ENCODE measurements at places on chromosomes 11 and 22. TPM values are rescaled to one million over a fixed set of nuclear protein-coding genes. Genes with fewer than 3 reads are reported as not detected.

The HTR3A gene
- total RNA-seq = not detected

The OR4A47 gene
- not detected for total RNA-seq

The MOGAT2 gene
- not detected for total RNA-seq

The OR8G5 gene
- not detected for total RNA-seq

The ANAPC15 gene
- 32.3 TPM for total RNA-seq

The ANKK1 gene
- total RNA-seq = not detected

The OR6T1 gene
- not detected for total RNA-seq

The SAA4 gene
- total RNA-seq = not detected

The HTR3B gene
- not detected for total RNA-seq

The MB gene
- not detected for total RNA-seq

The LZTR1 gene
- 91.5 TPM for total RNA-seq

The CHRM1 gene
- 0.27 TPM for total RNA-seq

The POU2F3 gene
- not detected for total RNA-seq

DNA sequence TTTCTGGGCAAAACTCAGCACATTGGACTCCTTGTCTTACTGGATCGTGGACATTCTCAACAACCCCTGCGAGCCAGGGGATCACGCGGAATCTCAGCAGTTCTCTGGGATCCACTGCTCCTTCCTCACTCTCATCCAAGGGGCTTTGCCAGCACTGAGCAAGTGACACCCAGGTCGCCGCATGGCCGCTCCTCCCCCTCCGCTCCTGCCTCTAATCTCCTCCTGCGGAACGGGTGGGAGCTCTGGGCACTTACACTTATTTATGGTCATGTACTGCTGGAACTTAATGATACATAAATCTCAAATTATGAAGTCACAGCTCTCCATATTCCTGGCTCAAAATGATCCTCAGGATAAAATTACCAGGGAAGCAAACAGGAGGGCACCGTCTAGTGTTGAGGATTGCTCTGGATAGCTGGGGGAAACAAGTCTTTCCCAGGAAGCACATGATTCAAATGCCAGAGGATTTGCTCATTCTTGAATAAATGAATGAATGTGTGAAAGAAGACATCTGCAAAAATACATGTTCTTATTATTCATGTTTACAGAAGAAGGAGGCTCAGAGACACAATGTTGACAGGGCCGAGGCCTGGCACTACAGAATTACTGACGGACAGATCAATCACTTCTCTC lies 1077.3 kb downstream of the TBC1D22A start:
- H3K4me3 ChIP-seq = no peak overlapping the region
- H3K27me3 ChIP-seq = no peaks in the 10 kb centered on the region
- H3K36me3 ChIP-seq = no peaks in the 10 kb centered on the region
- H3K27ac ChIP-seq = peak overlapping the region; percentile 78
- H3K4me1 ChIP-seq = peaks cover 45% of the 10 kb centered on the region

- DNase-seq = no peak
- peaks cover 20% of the 10 kb centered on the region for H3K36me3 ChIP-seq
- H3K27ac ChIP-seq = no peak overlapping the region
- peaks cover 44% of the 10 kb centered on the region for H3K4me1 ChIP-seq
These were observed 80.6 kb downstream of the KCNJ1 start for GRCh38 chr11:128786507-128786906.

- peak overlapping the region; percentile 82 for H3K27ac ChIP-seq
- H3K27me3 ChIP-seq = no peaks in the 10 kb centered on the region
- DNase-seq = no peak
- H3K4me3 ChIP-seq = no peak overlapping the region
- no peaks in the 10 kb centered on the region for H3K36me3 ChIP-seq
These were observed 22.4 kb upstream of the GNB1L start for GRCh38 chr22:19876941-19877625.

DNA sequence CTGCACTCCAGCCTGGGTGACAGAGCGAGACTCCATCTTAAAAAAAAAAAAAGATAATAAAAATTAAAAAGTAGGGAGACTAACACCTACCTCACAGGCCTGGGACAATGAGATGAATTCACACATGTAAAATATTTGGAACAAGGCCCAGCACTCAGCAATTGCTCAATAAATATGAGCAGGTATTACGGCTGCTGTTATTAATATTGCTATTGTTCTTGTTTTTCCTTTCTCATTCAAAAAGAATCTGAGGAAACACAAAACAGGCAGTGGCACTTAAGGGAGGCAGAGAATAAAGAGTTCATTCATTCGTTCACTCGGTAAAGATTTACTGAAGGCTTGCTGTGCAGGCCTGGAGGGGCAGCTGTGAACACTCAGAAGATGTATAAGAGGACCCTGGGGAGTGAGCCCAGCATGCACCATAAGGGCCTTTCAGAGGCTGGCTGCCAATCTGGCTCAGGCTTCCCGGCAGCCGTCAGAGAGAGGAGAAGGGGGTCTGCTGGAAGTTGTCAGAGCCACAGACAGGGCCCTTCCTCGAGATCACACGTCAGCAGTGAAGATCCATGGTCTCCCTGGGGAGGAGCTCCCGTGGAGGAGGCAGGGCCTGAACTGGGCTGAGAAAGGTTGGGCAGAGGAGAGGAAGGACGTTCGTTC lies 51.6 kb upstream of the TCF20 start:
- H3K27ac ChIP-seq = no peak overlapping the region
- no peak overlapping the region for H3K4me3 ChIP-seq
- H3K27me3 ChIP-seq = no peaks in the 10 kb centered on the region
- H3K4me1 ChIP-seq = peaks cover 15% of the 10 kb centered on the region
- no peaks in the 10 kb centered on the region for H3K36me3 ChIP-seq

DNA sequence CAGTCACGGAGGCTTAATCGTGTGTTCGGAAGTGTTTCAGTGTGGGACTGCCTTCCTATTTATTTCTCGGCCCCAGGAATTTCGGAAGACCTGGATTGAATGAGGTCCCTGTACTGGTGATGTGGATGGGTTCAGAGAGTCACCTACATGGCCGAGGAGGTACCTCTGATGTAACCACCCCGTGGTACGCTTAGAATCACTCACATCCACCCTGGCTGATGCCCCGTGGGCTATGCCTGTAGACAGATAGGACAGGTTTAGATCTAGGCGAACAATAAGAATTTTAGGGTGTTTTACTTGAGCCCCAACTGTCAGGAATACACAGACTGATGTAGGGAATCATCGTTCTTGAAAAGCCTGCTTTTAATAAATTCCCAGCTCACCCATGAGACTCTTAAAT lies 2.0 kb downstream of the MPPED1 start:
- H3K27ac ChIP-seq = no peak overlapping the region
- H3K4me1 ChIP-seq = no peaks in the 10 kb centered on the region
- no peak for DNase-seq
- H3K27me3 ChIP-seq = peaks cover 71% of the 10 kb centered on the region

DNA sequence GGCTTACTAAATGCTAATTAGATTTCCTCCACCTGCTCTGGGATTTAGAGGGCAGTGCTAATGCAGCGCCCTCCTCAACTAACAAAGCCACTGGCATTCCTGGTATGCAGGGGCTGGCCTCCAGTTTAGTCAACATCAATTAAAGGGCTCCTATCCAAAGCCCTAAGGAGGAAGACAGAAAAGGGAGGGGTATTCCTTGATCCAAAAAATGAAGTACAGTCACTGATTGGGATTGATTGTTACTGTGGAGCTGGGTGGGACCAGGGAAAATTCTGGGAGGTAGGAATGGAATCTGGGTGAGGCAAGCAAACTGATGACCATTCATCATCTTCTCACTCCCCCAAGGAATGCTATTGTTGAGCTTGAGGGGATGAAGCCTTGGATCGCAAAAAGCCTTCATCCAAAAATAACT lies 52.2 kb downstream of the GAB2 start:
- H3K36me3 ChIP-seq = peaks cover 2% of the 10 kb centered on the region
- no peak overlapping the region for H3K27ac ChIP-seq
- peaks cover 11% of the 10 kb centered on the region for H3K4me1 ChIP-seq
- H3K4me3 ChIP-seq = no peak overlapping the region
- DNase-seq = no peak

DNA sequence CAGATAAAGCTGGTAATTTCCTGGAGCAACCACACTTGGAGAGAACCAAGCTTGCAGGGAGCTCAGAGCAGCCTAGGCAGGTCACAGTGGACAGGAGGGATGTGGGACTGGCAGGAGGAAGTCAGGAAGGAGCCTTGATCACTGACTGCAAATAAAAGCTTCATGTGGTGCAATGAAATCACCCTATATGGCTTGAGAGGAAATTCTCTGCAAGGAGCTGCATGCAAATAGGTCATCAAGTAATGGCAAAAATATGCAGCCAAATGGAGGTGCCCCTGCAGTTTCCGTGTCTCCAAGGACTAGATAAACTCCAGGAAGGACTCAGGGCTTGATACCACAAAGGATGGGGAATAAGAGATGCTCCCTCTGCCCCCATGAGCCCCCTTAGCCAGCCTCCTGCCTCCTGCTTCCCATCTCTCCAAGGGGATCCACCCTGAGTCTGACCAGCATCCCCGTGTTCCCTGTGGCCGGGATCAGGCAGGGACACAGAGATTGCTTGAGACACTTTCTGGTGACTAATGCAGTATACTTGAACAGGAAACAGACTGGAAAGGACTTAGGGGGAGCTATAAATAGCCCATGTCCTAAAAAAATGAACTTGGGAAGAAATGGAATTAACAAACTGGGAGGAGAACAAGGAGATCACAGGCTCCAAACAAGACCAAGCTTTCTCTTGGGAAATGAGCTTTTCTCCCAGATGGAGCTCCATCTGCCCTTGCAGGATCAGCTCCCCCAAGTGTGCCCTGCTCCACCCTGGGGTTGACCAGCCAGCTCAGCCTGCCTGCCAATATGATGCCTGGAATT lies 23.9 kb upstream of the MICAL2 start:
- no peak for DNase-seq
- peaks cover 64% of the 10 kb centered on the region for H3K4me1 ChIP-seq
- H3K4me3 ChIP-seq = peak overlapping the region; percentile 56
- no peaks in the 10 kb centered on the region for H3K36me3 ChIP-seq

GRCh38 chr11:78355309-78355705 lies 62.3 kb downstream of the GAB2 start:
- peaks cover 3% of the 10 kb centered on the region for H3K36me3 ChIP-seq
- H3K27me3 ChIP-seq = no peaks in the 10 kb centered on the region
- H3K4me3 ChIP-seq = no peak overlapping the region
- H3K27ac ChIP-seq = no peak overlapping the region
- no peak for DNase-seq
- peaks cover 29% of the 10 kb centered on the region for H3K4me1 ChIP-seq

DNA sequence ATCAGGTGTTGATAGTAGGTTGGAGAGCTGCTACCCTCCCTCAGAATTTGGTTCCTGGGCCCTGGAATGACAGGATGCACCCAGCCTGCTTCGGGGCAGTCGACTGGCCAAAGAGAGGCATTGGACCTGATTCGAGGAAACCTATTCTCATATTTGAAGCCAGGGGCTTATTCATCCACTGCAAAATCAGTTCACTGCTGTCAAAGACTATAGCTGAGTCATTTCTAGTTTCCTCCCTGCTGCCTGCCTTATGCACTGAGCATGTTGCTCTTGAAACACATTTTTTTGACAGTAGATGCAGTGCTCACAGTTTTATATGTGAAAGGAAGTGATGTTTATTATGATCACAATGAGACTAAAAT lies 565.4 kb downstream of the ETS1 start:
- no peak for DNase-seq
- no peak overlapping the region for H3K4me3 ChIP-seq
- no peaks in the 10 kb centered on the region for H3K36me3 ChIP-seq

GRCh38 chr11:111307472-111308108 lies 9.2 kb downstream of the POU2AF3 start:
- H3K27me3 ChIP-seq = peaks cover 61% of the 10 kb centered on the region
- DNase-seq = no peak
- no peaks in the 10 kb centered on the region for H3K36me3 ChIP-seq
- no peak overlapping the region for H3K27ac ChIP-seq
- H3K4me1 ChIP-seq = no peaks in the 10 kb centered on the region
- no peak overlapping the region for H3K4me3 ChIP-seq

- H3K4me1 ChIP-seq = peaks cover 36% of the 10 kb centered on the region
- no peaks in the 10 kb centered on the region for H3K27me3 ChIP-seq
- H3K27ac ChIP-seq = peak overlapping the region; percentile 83
- no peaks in the 10 kb centered on the region for H3K36me3 ChIP-seq
These were observed 7.5 kb upstream of the MICALL1 start for GRCh38 chr22:37898441-37899181.

DNA sequence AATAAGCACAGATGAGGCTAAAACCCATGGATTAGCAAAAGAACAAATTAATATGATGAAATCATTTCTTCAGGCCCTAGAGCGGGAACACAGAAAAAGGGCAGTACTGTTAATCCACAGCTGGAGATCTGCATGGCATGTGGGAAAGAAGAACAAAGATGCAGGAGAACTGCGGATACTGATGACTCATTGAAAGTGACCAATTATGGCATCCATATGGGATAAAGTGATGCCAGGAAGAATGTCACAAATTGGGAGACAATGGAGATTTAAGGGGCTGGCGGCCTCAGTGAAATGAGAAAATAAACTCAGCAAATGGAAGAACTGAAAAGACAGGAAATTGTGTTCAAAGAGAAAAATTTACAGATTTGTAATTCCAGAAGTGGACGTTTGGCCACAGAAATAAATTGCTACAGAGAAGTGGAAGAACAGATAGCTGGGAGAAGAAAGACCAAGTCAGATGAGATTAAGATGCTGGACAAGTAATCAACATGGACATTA lies 39.4 kb downstream of the SIK3 start:
- no peaks in the 10 kb centered on the region for H3K27me3 ChIP-seq
- no peaks in the 10 kb centered on the region for H3K36me3 ChIP-seq
- peak overlapping the region; percentile 52 for H3K27ac ChIP-seq
- H3K4me3 ChIP-seq = no peak overlapping the region
- peaks cover 26% of the 10 kb centered on the region for H3K4me1 ChIP-seq

DNA sequence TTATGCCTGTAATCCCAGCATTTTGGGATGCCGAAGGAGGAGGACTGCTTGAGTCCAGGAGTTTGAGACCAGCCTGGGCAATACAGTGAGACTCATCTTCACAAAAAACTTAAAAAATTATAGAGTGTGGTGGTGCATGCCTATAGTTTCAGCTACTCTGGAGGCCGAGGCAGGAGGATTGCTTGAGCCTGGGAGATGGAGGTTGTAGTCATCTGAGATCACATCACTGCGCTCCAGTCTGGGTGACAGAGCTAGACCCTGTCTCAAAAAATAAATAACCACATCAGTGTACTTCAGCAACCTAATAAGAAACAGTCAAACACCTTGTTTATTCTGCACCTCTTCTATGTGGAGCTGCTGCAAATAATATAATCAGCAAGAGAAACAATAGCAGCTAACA lies 1.4 kb downstream of the NARS2 start:
- peaks cover 2% of the 10 kb centered on the region for H3K27me3 ChIP-seq
- peaks cover 22% of the 10 kb centered on the region for H3K4me1 ChIP-seq
- peak overlapping the region; percentile 96 for H3K4me3 ChIP-seq
- H3K36me3 ChIP-seq = peaks cover 9% of the 10 kb centered on the region
- H3K27ac ChIP-seq = no peak overlapping the region
- DNase-seq = no peak

GRCh38 chr11:35525501-35526175 lies at the start of gene PAMR1:
Gene PAMR1 (minus strand): TSS chr11:35525616. CDS start chr11:35525585, 31 bp downstream.
- peak within 1 kb of the TSS; percentile 50 for H3K4me3 ChIP-seq
- DNase-seq = peak; percentile 4
- H3K27me3 ChIP-seq = no peaks in the 10 kb centered on the region
- peak within 1 kb of the TSS; percentile 20 for H3K27ac ChIP-seq
- H3K36me3 ChIP-seq = no peaks in the 10 kb centered on the region
